AG04450 (cell line): ENCODE measurements at places on chromosomes 6 and 20. TPM values are rescaled to one million over a fixed set of nuclear protein-coding genes. Genes with fewer than 3 reads are reported as not detected.

The SLC2A4RG gene
- polyA plus RNA-seq: 26.0 and 27.6 TPM in 2 replicates

The DLL1 gene
- polyA plus RNA-seq: 0.06 and 0.07 TPM in 2 replicates

The HMGCLL1 gene
- polyA plus RNA-seq: 0.15 and 0.33 TPM in 2 replicates

The PLAGL1 gene
- polyA plus RNA-seq: 31.6 and 32.2 TPM in 2 replicates

The HLA-DPB1 gene
- 0.94 and 1.6 TPM in 2 replicates for polyA plus RNA-seq

The MMP24 gene
- polyA plus RNA-seq: 0.40 and 0.45 TPM in 2 replicates

The EYA4 gene
- polyA plus RNA-seq: 30.9 and 37.8 TPM in 2 replicates

The SLC35D3 gene
- not detected in 2 replicates for polyA plus RNA-seq

The ZSCAN9 gene
- 14.8 and 18.2 TPM in 2 replicates for polyA plus RNA-seq

The CYP21A2 gene
- 0.05 and 0.06 TPM in 2 replicates for polyA plus RNA-seq

The TRIM31 gene
- not detected in 2 replicates for polyA plus RNA-seq

The ELOVL4 gene
- polyA plus RNA-seq: 2.5 and 3.3 TPM in 2 replicates

The TEAD3 gene
- 16.6 and 22.8 TPM in 2 replicates for polyA plus RNA-seq

The TFAP2B gene
- not detected in 2 replicates for polyA plus RNA-seq

The FRK gene
- 0.31 and 0.43 TPM in 2 replicates for polyA plus RNA-seq

The MAS1 gene
- not detected in 2 replicates for polyA plus RNA-seq

The MYL9 gene
- polyA plus RNA-seq: 273 and 380 TPM in 2 replicates

The SIGLEC1 gene
- polyA plus RNA-seq: not detected in 2 replicates

The LRRC1 gene
- polyA plus RNA-seq: 11.5 and 13.9 TPM in 2 replicates

The TNXB gene
- 0.25 and 0.35 TPM in 2 replicates for polyA plus RNA-seq

The SLC22A3 gene
- 0.07 TPM in 1 of 2 replicates, not detected in the other for polyA plus RNA-seq

The SNX14 gene
- 77.0 and 114 TPM in 2 replicates for polyA plus RNA-seq

The RGS17 gene
- polyA plus RNA-seq: 8.9 and 12.2 TPM in 2 replicates

The HAO1 gene
- not detected in 2 replicates for polyA plus RNA-seq

The NKX2-4 gene
- not detected in 2 replicates for polyA plus RNA-seq

The MUC22 gene
- polyA plus RNA-seq: not detected in 2 replicates

The DDRGK1 gene
- 22.8 and 24.7 TPM in 2 replicates for polyA plus RNA-seq

The DEFB127 gene
- not detected in 2 replicates for polyA plus RNA-seq

The HDGFL1 gene
- polyA plus RNA-seq: not detected in 2 replicates

The ECI2 gene
- polyA plus RNA-seq: 83.7 and 88.4 TPM in 2 replicates

The OSBPL2 gene
- 18.0 and 18.5 TPM in 2 replicates for polyA plus RNA-seq

The DHX16 gene
- polyA plus RNA-seq: 27.6 and 31.9 TPM in 2 replicates

The TXLNB gene
- 0.88 and 1.3 TPM in 2 replicates for polyA plus RNA-seq

The CRYBG1 gene
- polyA plus RNA-seq: 1.8 and 1.9 TPM in 2 replicates
